ENCODE measurements at places on chromosomes 12 and 14.

GRCh38 chr14:93041830-93042229 lies 73.9 kb downstream of the ITPK1 start:
- DNase-seq: no peak

- no peak for DNase-seq
These were observed 14.4 kb downstream of the TTLL5 start for GRCh38 chr14:75675265-75675960.

- DNase-seq: no peak
These were observed 2.3 kb downstream of the NPAS3 start for GRCh38 chr14:32940711-32941667.

DNA sequence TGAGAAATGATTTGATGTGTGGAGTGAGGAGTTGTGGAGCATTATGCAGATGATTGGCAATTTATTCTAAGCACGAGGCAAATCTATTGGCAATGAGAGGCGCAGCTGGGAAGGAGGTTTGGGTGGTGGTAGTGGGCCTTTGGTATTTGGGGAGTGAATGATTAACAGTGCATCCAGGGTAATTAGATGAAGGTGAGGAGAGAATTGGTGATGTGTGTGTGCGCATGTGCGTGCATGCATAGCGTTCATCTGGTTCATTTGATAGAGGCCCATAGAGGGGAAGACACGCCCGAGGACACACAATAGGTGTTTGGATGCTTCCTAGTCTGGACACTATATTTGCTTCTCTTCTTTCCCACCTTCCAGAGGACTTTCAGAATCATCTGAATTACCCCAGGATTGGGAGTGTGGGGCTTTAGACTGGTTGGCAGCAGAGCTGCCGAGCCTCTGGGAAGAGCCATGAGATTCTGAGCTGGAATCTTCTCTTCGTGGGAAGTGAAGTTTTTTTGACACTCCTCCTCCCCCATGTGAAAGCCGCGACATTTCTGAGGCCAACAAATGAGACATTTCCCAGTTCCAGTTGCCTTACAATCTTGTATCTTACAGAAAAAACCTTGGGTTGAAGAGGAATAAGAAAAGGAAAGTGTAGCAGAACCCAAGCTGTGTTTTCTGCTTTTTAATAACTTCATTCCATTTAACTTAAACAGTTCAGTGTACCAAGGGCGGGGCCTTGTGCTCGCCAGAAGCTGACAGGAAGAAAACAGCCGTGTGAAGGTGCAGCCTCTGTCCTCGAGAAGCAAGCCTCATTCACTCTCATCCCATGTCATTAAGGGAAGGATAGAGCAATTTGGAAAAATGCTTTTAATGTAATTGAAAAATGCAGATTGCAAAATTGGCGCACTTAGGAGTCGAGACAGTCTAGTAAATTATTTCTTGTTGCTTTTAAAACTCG lies 65.2 kb downstream of the SLC25A47 start:
- no peak for DNase-seq

- no peak for DNase-seq
These were observed 79.4 kb downstream of the TMTC2 start for GRCh38 chr12:82765971-82766705.

DNA sequence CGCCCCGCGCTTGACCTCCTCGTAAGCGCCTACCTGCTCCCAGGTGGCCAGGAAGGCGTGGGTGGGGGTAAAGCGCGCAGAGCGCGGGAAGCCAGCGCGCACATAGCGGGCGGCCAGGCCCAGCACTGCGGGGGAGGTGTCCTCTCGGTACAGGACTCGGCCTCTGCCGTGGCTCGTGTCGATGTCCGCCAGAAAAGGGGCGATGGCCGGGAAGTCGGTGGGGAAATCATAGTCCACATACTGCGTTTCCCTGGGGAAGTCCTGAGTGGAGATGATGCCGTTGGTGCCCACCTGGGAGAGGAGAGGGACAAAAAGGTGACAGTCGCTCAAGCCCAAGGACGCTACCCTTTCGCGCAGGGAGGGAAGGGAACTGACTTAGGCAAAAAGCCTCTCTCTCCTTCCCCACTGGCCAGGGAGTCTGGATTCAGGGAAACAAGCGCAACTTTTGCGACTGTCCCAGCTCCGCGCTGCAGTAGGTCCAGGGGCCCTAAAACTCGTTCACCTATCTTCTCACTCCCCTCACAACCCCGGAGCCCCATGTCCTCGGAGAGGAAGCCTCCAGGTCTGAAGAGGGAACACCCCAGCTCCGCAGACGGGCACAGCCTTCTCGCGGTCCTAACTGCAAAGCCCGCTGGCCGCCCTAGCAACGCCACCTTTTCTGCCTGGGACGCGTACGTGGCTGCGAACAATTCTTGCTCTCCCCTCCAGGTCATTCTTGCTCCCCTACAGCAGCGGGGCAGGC lies 815 bp downstream of the NID2 start:
- DNase-seq: no peak

- DNase-seq: no peak
These were observed 120.6 kb downstream of the PRICKLE1 start for GRCh38 chr12:42468921-42469320.

DNA sequence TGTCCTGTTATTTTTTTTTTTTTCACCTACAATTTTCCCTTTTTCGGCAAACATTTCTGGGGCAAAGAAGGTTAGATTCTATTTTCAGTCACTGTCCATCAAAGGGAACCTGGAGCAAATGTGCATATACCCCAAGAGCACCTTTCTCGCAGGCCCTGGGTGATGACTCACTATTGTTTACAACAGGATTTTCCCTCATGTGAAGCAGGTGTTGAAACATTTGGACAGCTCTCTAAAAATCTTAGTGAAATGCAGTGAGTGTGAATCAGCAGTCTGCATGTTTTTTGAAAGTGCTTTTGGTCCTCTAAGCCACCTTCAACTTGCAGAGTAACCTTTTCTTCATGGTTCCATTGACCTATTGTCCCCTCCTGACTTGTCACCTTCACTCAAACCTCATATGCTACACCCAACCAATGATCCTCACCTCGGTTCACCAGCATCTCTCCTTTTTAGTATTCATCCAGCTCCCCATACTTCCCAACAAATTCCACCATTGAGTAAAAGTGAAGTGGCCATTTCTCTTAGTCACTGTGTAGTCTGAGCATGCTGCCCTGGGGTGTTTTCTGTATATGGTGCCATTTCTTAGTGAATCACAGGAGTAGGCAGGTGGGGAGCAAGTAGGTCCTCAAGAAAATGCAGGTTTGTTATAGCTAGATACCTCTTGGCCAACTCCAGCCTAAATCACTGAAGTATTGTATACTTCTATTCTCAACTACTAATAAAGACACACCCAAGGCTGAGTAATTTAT lies 260.2 kb downstream of the BMP4 start:
- DNase-seq: no peak

- no peak for DNase-seq
These were observed 153.1 kb upstream of the OTX2 start for GRCh38 chr14:56963381-56963780.

GRCh38 chr12:91786499-91787272 lies 359.0 kb downstream of the BTG1 start:
- DNase-seq: no peak

DNA sequence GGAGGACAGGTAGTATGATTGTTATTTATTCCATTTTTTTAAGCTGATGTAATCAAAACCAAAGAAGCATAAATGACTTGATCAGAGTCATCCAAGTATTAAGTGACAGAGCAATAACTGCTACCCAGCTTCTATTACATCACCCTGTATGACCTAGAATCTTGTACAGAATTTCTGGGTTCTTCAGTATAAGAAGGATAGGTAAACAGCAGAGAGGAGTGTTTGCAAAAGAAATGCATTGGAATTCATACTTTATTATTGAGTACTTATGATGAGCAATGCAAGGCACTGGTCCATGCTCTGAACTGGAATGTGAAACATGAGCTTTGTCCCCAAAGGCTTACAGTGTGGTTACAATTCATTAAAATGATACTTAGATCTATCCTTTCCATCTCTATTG lies 916.8 kb downstream of the DIO2 start:
- DNase-seq: no peak

- DNase-seq: no peak
These were observed 236.5 kb upstream of the ATP2B1 start for GRCh38 chr12:89945123-89945522.

- no peak for DNase-seq
These were observed 5.1 kb downstream of the E2F7 start for GRCh38 chr12:77060136-77060882.

- DNase-seq: no peak
These were observed 379.1 kb downstream of the APAF1 start for GRCh38 chr12:99024191-99024590.

DNA sequence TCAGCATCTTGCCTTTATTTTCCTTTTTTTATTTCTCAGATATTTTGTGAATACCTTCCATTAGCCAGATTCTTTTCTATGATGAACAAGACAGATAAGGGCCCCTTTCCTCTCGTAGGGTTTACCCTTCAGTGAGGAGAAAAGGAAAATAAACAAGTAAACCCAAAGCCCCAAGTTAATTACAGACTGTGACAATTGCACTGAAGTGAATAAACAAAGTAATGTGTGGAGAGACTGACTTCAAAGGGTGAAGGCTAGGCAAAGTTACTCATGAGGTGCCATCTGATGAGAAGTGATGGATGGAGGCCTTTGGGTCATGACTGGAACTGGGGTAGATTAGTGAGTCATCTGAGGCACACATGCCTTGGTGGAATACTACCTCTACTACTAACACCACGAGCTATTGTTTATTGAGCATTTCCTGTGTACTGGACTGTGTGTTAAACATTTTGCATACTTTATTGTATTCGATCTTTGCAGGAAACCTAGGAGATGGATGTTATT lies 143.4 kb upstream of the PRICKLE1 start:
- DNase-seq: no peak

- DNase-seq: no peak
These were observed 1.7 kb downstream of the LMBR1L start for GRCh38 chr12:49108958-49109404.

All from activated gamma-delta T cell (primary cell).